ENCODE measurements at places on chromosomes 4 and X.
A peak's percentile ranks its signal among the peaks of the same experiment; 100 is the strongest.

GRCh38 chr4:6416518-6417286, 55.7 kb downstream of the PPP2R2C start:
- DNase-seq: no peak

- no peak for DNase-seq
Measured at GRCh38 chr4:124873361-124874171, 161.0 kb upstream of the ANKRD50 start.

DNA sequence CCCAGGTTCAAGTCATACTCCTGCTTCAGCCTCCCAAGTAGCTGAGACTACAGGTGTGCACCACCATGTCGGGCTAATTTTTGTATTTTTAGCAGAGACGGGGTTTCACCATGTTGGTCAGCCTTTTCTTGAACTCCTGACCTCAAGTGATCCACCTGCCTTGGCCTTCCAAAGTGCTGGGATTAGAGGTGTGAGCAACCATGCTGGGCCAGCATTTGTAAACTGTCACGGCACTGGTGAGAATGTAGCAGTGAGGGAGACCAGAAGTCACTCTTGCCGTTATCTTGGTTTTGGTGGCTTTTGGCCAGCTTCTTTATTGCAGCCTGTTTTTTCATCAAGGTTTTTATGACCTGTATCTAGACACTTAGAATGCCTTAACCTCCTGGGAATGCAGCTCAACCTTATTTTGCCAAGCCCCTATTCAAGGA, 22.4 kb downstream of the PCDH18 start:
- no peak for DNase-seq

DNA sequence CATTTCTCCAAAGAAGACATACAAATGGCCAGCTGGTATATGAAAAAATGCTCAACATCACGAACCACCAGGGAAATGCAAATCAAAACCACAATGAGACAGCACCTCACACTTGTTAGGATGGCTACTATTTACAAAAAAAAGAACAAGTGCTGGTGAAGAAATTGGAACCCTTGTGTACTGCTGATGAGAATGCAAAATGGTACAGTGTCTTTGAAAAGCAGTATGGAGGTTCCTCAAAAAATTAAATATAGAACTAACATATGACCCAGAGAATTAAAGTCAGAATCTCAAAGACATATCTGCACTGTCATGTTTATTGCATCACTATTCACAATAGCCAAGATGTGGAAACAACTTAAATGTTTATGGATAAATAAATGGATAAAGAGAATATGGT, 20.9 kb downstream of the PAGE4 start:
- no peak for DNase-seq

DNA sequence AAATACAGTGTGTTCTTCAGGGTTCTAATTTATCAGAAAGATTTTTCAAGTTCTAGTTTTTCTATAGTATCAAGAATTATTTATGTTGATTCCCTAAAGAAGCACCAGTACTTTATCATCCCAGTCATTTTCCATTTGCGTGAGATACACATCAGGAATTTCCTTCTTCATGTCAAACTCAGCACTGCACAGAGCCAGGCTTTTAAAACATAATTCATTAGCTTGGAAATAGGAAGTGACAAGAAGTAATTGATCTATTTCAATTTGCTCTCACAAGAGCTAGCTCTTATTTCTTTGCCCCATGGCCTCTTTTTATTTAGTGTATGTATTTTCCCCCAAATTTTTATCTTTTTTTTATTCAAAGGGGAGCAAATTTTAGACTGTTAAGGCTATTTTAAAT, 13.0 kb upstream of the SLC10A4 start:
- no peak for DNase-seq

GRCh38 chrX:44019911-44020310, 46.7 kb upstream of the NDP start:
- no peak for DNase-seq

- DNase-seq: no peak
Measured at GRCh38 chr4:107265859-107266258, 229.7 kb upstream of the DKK2 start.

DNA sequence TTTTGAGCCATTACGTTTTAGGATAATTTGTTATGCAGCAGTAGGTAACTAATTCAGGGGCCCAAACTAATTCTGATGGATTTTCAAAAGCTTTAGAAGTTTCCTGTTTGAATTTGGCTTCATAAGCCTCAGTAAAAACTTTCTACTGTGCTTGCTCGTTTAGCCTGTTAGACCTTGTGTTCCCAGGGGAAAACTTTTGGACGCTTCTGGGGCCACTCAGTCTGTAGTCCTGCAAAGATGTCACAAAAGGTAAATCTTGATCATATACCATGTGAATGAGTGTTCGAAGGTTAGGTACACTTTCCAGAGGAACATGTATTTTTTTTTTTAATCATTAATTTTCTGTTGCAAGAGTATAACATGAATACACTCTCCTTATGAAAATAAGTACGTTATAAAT, 70.7 kb downstream of the SUPT20HL2 start:
- DNase-seq: no peak

DNA sequence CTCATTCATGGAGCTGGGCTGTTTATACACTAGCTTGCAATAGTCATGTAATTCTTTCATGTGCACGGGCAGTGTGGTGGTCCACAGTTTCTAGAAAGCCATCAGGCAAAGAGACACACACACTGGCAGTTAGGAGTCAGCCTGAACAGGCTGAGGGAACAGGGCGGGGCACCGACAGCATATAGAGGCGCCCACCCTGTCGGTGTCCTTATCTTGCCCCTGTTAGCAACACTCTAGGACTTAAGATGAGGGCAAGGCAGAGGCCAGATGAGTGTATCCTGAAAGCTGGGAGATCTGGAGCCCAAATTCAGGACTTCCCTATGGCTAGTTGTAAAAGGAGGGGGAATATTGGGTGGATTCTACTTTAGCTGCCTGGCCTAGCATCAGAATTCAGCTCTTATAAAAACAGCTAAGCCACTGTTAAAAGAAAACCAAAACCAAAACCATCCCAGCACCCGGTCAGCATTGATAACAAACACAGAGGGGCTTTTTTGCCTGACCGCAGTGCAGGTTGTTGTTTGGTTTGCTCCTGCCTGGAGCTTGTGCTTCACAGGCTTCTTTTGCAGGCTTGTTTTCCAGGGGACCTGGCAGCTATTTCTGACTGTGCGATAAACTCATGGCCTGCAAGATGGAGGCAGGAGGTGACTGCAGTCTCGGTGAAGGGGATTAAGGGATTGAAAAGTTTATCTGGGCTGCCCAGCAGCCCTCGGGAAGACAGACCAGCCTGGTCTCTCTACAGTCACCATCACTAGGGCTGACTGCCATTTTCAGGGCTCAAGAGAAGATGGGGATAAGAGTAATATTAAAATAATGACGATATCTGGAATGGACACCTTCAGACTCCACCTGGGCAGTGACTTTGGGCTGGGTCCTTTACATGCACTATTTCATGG, 638.9 kb downstream of the MID1IP1 start:
- DNase-seq: peak; percentile 22

DNA sequence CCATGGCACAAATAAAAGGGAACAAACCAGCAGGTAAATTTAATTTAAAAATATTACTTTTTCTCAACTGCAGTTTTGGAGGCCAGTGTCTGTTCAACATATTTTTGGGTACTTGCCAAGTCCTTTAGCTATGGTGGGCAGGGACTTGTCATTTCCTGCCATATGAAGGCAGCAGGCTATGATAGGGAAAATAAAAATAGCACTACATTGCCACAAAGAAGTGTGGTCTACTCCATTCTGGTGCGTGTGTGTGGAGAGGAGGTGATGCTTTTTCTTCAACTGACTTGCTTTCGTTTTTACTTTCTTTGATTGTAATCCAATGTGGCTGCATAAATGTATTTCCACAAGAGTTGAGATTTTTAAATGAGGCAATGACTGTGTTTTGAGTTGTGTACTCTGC, 17.2 kb downstream of the GPR174 start:
- no peak for DNase-seq

DNA sequence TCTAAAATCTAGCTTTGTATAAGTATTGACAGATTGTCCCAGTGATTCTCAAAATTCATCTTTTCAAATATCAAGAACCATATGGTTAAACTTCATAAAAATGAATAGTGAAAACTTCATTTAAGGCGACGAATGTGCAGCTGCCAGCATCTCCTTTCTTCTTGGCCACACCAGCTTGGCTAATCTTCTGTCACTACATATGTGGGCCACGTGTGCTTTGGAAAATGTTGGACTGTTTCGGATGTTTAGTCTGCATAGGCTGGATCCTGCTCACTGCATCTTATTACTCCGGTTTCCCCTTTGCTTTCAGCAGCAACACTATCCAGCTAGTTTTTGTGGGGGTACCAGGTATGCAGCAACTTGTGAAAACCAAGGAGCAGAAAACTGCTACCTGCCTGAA, 221.9 kb downstream of the BMPR1B start:
- DNase-seq: no peak

GRCh38 chr4:120682981-120683380, 239.5 kb downstream of the PRDM5 start:
- DNase-seq: no peak

- no peak for DNase-seq
Measured at GRCh38 chr4:7160439-7160838, 31.9 kb upstream of the SORCS2 start.

DNA sequence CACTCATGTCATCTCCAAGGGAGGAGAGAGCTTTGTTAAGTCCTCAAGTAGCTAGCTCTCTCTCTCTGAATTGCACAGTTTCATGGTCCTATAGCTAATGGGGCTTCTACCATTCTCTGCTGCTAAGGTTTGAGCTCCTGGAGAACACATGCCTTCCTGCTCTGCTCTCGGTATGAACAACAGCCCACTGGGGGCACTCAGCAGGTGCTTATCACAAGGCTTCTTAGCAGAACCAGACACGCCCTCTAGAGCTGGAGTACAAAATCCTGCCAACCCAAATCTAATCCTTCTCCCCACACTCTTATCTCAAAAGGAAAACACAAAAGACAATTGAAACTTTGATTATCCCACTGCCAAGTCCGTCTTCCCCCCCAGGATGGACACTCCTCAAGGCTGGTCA, 176.5 kb downstream of the HS3ST1 start:
- DNase-seq: no peak

GRCh38 chrX:127558811-127559210, 493.4 kb downstream of the ACTRT1 start:
- no peak for DNase-seq

DNA sequence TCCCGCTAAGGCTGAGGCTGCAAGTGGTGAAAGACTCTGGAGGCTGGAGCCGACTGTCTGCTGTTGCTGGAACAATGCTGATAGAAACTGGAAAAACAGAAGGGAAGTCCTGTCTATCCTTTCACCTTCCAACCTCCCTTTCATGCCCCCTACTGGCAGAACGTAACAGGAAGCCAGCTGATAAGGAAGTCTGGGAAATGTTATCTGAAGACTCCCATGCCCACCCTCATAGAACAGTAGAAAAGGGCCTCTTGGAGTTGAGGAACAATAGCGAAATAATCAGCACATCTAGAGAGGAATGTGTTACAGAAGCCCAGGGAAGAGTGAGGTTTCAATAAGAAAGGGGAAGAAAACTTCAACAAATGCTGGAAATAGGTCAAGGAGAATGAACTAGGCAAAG, 117.1 kb upstream of the DKK2 start:
- DNase-seq: no peak

DNA sequence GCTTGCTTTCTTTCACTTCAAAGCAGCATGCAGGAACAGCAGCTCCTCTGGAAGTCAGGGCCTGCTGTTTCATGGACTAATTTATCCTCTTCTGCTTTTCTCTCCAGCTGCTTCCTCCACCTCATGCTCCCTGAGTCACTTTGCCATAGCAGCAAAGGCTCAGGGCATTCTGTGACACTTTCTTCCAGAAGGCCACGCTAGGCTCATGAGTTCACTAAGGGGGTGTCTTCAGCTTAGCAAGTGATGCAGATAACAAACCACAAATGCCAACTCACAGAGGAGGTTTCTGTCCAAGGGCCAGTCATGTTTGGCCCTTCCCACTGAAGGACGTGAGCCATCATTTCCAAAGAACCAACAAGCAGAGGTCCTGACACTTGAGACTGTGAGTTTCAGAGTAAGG, 200.2 kb downstream of the ADGRA3 start:
- DNase-seq: no peak

DNA sequence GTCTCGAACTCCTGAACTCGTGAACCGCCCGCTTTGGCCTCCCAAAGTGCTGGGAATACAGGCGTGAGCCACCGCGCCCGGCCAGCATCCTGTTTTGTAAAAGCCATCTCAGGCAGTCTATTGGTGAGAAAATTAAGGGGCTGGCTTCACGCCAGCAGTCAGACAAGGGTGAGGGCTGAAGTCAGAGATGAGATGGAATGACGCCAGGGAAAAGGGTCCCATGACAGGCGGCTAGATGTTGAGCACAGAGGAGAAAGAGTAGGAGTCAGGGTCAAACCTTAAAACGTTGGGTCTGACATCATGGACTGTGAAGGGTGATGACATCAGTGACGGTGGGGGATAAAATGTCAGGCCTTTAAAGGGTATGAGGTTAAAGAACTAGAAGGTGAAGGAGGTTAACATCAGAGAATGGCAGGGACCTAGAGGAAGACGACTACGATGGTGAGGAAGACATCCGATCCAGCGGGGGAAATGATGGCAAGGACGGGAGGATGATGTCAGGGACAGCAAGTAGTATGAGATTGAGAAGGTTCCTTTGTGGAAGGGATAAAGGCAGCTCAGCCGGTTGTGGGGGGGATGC, 504 bp upstream of the RBM3 start:
- DNase-seq: peak; percentile 17

DNA sequence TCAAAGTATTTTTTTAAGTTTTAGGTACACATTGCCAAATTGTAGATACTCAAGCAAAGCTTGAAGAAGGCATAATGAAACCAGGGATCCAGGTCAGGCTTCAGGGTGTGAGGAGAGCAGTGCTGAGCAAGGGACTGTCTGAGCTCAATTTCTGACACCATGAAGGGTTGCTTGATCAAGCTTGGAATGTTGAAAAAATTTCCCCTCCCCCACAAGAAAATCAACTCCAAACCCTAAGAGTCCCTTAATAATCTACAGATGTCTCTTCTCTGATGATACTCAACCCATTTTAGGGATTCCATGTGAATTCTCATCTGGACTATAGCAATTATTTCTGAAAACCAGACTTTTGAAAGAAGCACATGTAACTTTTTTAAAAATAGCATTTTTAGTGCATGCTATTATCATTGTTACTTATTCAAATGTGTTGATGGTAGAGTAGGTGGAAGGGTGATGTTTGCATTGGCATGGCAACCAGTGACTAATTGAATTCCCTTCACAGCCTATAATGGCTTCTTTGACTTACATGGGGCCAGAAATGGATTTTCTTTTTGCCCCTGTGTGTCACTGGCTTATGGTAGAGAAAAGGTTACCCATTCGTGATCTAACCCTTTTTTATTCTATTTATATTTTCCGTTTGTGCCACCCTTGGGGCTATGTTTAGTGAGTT, 252.0 kb downstream of the FBXW7 start:
- no peak for DNase-seq

DNA sequence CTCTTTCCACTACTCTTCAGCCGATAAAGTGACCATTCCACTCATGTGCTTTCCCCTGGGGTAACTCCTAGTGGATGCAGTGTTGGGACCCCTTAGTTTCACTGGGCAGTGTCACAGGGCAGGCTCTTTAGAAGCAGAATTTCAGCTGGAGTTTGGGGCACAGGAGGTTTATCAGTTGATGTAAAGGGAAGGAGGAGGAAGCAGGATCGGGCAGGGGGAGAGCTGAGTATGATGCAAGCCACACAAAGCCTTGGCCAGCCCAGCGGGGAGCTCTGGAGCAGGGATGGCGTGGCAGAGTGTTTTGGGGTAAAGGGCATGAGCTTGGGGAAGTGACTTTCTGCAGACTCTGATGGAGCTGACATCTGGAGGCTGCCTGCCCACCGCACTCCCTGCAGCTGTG, 19.3 kb downstream of the WDR13 start:
- DNase-seq: no peak

- no peak for DNase-seq
Measured at GRCh38 chr4:74311696-74312313, 3.5 kb downstream of the EPGN start.

- DNase-seq: no peak
Measured at GRCh38 chr4:41209187-41209586, 5.2 kb downstream of the APBB2 start.
